ENCODE measurements at places on chromosomes 7 and 10. TPM values are rescaled to one million over a fixed set of nuclear protein-coding genes. Genes with fewer than 3 reads are reported as not detected.

MRC1 gene
- 0.05 TPM for total RNA-seq

CDK13 gene
- total RNA-seq = 72.0 TPM

VIPR2 gene
- not detected for total RNA-seq

NEURL1 gene
- 0.59 TPM for total RNA-seq

FFAR4 gene
- total RNA-seq = not detected

SMIM30 gene
- 60.3 TPM for total RNA-seq

MYH16 gene
- total RNA-seq = under 0.01 TPM
